ENCODE measurements at places on chromosomes 11 and 22. TPM values are rescaled to one million over a fixed set of nuclear protein-coding genes. Genes with fewer than 3 reads are reported as not detected.

Gene FDXACB1
- 2.5 TPM for total RNA-seq

Gene PNPLA5
- total RNA-seq, result not detected

Gene B4GAT1
- 2.4 TPM for total RNA-seq

Gene NRGN
- 20.8 TPM for total RNA-seq

Gene SCUBE2
- total RNA-seq, result 0.10 TPM

Data from T-helper 17 cell (primary cell).